ENCODE measurements at places on chromosomes 4 and X.
A peak's percentile ranks its signal among the peaks of the same experiment; 100 is the strongest.

DNA sequence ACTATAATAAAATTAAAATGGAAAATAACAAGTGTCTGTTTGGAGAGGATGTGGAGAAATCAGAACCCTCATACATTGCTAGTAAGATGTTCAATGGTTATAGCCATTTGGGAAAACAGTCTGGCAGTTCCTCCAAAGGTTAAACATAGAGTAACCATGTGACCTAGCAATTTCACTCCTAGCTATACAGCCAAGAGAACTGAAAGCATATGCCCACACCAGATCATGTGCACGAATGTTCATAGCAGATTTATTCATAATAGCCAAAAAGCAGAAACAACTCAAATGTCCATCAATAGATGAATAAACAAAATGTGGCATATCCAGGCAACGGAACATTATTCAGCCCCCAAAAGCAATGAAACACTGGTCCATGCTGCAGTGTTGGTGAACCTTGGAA, 9.4 kb upstream of the CCNQ start:
- DNase-seq: no peak

DNA sequence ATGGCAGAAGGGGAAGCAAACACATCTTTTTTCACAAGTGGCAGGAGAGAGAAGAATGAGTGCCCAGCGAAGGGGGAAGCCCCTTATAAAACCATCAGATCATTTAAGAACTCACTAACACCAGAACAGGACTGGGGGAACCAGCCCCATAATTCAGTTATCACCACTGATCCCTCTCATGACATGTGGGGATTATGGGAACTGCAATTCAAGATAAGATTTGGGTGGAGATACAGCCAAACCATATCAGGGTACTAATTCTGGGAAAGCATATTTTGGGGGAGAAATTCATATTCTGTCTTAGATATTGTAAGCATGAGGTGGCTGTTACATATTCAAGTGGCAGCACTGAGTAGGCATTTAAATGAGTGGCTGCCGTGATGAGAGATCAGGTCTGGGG, 87.8 kb downstream of the RAPGEF2 start:
- DNase-seq: no peak

- DNase-seq: no peak
Measured at GRCh38 chr4:1496116-1496642, 89.9 kb upstream of the NKX1-1 start.

- no peak for DNase-seq
Measured at GRCh38 chr4:18698119-18698883, 676.7 kb upstream of the LCORL start.

GRCh38 chrX:16239211-16239610, 71.9 kb downstream of the MAGEB17 start:
- no peak for DNase-seq

- peak; percentile 8 for DNase-seq
Measured at GRCh38 chrX:75522565-75523431, at the start of gene ZDHHC15. TSS of gene ZDHHC15 (minus strand) at chrX:75523037. CDS start at chrX:75523024, 13 bp downstream.

GRCh38 chr4:174864031-174864430, 35.0 kb upstream of the GLRA3 start:
- no peak for DNase-seq

- DNase-seq: no peak
Measured at GRCh38 chr4:5971078-5971450, 47.2 kb downstream of the C4orf50 start.

- no peak for DNase-seq
Measured at GRCh38 chr4:57158221-57158620, 48.0 kb upstream of the IGFBP7 start.

DNA sequence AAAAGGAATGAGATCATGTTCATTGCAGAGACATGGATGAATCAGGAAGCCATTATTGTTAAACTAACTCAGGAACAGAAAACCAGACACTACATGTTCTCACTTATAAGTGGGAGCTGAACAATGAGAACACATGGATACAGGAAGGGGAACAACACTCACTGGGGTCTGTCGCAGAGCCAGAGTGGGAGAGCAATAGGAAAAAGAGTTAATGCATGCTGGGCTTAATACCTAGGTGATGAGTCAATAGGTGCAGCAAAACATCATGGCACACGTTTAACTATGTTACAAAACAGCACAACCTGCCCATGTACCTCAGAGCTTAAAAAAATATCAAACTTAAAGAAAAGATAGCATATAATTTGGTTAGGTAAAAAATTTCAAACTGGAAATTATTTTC, 281.4 kb downstream of the PABPC4L start:
- DNase-seq: no peak

DNA sequence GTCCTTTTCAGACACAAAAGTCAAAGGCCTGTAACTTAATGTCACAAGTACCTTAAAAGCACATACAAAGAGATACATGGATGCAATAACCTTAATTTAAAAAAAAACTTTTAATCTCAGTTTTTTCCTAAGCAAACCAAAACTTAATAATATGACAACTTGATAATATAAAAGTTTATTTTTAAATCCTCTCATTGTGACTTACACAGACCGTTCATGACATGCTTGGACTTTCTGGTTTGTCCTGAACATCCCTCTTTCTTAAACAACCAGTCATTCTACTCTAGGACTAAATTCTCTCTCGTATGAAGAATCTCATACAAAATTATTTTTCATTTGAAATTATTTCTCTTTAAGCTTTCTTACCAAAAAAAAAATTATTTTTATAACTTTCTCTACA, 43.1 kb upstream of the CYP2U1 start:
- no peak for DNase-seq

GRCh38 chr4:184198190-184198589, 19.5 kb downstream of the ENPP6 start:
- DNase-seq: no peak

GRCh38 chrX:48480583-48480982, 4.6 kb downstream of the FTSJ1 start:
- DNase-seq: no peak

DNA sequence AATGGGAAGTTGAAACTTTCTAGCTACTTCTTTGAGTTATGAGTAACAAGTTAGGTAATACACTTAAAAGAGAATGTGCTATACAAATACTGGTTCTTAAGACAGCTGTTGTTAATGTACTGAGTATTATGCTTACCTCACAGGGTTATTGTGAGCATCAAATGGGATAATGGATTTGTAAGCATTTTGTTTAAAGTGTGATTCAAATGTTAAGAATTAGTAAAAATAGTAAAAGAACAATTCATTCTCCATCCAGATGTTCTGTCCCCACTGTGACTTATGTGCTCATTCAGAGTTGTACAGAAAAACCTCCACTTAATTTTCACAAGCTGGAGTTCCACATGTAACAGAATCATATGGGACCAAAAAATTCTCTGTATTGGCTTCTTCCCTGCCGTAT, 63.6 kb downstream of the AR start:
- DNase-seq: no peak

DNA sequence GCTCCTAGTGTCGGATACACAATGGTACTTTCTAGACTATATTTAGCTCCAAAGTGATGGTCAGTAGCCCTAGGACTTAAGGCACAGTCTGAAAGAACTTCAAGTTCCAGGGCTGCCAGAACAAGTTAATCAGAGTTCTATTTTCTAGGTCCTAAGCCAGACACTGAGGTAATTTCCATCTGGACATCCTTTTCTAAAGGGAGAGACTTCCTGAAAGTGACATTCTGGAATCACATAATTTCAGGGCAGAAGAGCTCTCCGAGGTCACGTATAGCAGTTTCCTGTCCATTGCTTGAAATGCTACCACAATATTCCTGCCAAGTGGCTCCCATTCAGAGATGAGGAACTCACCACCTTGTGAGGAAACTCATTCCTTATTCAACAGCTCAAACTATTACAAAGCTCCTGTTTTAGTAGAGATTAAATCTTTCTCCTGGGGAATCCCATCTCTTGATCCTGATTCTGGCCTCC, 117.9 kb downstream of the COL25A1 start:
- DNase-seq: no peak

DNA sequence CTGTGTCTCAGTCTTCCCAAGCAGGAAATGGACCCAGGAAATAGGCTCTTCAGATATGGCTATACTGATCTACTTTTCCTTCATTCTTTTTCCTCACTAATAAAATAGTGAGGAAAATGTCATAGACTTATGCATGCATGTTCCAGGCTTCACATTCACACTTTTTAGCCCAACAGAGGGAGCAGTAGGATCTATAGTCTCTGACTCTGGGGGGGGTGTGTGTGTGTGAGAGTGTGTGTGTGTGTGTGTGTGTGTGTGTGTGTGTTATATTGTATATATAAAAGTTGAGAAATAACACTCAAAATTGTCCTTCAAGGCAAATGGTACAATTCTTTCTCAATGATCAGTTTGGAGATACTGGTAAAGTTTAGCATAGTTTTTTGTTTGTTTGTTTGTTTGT, 297.2 kb upstream of the GALNT7 start:
- no peak for DNase-seq

- DNase-seq: no peak
Measured at GRCh38 chr4:141548791-141549190, 87.6 kb upstream of the IL15 start.

- DNase-seq: no peak
Measured at GRCh38 chr4:16067515-16067914, 16.3 kb downstream of the PROM1 start.

- no peak for DNase-seq
Measured at GRCh38 chr4:48546336-48546735, 56.3 kb downstream of the ZAR1 start.

DNA sequence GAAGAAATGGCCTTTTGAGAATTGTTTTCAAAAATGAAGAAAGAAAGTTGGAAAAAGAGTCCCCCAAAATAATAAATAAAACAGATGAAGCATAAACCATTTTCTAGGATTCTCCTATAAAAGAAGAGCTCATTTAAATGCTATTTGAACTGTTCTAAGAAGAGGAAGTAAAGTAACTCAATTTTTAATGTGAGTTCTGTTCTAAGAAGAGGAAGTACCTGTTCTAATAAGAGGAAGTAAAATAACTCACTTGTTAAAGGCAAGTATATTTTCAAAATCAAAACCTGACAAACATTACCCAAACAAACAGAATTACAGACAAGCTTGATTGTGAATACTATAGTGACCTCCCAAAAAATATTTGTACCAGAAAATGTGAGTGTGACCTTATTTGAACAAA, 1326.3 kb downstream of the C4orf33 start:
- DNase-seq: no peak

- DNase-seq: no peak
Measured at GRCh38 chr4:171582961-171583581, 230.1 kb upstream of the GALNTL6 start.

- no peak for DNase-seq
Measured at GRCh38 chr4:24105327-24106038, 215.6 kb upstream of the PPARGC1A start.

GRCh38 chr4:7757501-7758471, 181.9 kb downstream of the AFAP1 start:
- no peak for DNase-seq

DNA sequence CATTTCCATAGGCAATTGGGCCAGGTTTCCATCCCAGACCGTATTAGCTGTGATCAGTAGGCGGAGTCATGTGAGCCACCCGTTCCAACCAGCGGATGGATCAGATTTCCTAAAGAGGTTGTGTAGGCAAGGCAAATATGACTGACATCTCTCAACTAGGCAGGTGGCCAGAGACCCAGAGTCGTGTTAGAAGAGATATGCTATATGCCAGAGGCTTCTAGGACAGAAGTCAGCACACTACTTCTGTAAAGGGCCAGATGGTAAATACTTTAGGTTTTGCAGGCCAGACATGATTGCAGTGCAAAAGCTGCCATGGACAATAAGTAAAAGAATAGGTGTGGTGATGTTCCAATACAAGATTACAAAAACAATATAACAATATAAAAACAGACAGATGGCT, 788.4 kb downstream of the RPA4 start:
- no peak for DNase-seq

GRCh38 chrX:50962156-50962555, 51.6 kb downstream of the BMP15 start:
- DNase-seq: no peak

GRCh38 chrX:19625612-19626011, 110.3 kb upstream of the MAP3K15 start:
- DNase-seq: peak; percentile 22

- DNase-seq: peak; percentile 14
Measured at GRCh38 chr4:109816082-109816442, 500 bp downstream of the GAR1 start.

GRCh38 chr4:158667651-158668198, 4.0 kb downstream of the C4orf46 start:
- DNase-seq: no peak

DNA sequence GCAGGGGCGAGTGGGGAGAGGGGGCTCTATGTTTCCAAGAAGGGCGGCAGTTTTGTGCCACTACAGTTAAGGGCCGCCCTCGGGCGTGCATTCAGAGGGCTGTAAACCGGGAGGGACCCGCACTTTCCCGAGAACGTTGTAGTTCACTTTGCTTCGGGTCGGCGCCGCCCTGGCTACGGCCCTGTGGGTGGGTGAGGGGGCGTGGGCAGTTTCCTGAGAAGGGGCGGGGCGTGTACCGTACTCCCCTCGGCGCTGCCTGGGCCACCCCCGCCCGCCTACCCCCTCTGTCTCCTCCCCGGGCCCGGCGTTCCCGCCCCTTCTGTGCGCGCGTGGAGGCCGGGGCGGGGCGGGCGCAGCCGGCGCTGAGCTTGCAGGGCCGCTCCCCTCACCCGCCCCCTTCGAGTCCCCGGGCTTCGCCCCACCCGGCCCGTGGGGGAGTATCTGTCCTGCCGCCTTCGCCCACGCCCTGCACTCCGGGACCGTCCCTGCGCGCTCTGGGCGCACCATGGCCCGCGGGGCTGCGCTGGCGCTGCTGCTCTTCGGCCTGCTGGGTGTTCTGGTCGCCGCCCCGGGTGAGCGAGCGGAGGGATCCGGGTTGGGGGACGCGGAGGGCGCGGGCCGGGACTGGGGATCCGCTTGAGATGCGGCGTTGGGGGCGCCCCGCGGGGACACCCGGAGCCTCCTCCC, at the start of gene CD99:
Gene CD99, plus strand, starts transcription at position 440 of the 687 bp plus-strand sequence. Its CDS starts 66 bp downstream, at position 506.
- DNase-seq: peak; percentile 74

GRCh38 chr4:63105839-63106238, 1303.4 kb downstream of the TECRL start:
- no peak for DNase-seq

DNA sequence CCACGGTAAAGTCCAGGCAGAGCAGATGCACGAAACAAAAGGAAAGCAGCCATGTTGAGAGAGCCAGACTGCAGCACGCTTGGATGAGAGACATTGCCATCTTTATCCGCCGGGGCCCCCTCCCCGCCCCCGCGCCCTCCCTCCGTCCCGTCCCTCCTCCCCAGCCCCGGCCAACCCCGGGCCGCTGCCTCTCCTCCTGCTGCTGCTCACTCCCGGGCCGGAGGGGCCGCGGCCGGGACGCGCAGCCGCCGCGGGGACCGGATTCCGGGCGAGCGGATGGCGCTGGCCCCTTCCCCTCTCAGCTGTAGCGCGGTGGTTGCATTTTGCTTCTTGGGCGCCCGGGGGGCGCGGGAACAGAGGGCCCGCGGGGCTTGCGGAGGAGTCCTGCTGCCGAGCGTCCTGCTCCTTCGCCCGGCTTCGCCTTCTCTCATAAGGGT, 542 bp downstream of the RNF150 start:
- DNase-seq: no peak

- no peak for DNase-seq
Measured at GRCh38 chr4:1478766-1479355, 72.6 kb upstream of the NKX1-1 start.

- DNase-seq: no peak
Measured at GRCh38 chr4:34187056-34187455, 2057.3 kb downstream of the ARAP2 start.
